NCI-H510A treated with DMSO at 0.1 percent for 48 hours (cell line): ENCODE measurements at places on chromosomes 6 and 20.

GRCh38 chr6:92404281-92404680 is 1015.1 kb downstream of the EPHA7 start:
- no peak for DNase-seq

- DNase-seq = no peak
Observed at GRCh38 chr6:129778793-129779192, 68.8 kb upstream of the ARHGAP18 start.

DNA sequence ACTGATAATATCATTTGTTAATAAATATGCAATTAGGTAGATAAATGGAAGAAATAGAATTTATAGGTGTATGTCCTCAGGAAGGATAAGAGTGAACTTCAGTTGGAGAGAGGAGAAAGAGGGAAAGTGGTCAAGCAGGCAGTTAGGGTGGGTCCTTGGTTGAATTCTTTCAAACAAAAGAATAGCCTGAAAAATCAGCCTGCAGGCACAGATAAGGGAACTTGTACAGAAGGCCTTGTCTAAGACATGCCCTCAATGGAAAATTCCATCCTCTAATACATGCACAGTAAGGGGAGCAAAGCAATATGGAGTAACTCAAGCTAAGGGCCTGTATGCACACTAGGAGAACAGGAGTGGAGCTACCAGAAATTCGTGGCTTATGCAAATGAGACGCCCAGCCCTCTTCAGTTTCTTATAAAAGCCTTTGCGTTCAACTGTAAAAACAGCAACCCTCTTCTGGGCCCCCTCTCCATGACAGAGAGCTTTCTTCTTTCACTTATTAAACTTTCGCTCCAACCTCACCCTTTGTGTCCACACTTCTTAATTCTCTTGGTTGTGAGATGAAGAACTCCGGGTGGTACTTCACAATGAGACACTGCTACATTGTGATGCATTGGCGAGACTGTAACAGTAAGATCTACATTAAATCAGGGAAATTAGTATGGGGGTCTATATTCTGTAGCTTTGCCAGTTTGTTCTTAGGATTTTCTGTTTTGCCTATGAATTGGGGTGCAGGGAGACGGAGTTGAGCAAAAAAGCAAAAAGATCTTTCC is 147.0 kb downstream of the HS3ST5 start:
- no peak for DNase-seq

DNA sequence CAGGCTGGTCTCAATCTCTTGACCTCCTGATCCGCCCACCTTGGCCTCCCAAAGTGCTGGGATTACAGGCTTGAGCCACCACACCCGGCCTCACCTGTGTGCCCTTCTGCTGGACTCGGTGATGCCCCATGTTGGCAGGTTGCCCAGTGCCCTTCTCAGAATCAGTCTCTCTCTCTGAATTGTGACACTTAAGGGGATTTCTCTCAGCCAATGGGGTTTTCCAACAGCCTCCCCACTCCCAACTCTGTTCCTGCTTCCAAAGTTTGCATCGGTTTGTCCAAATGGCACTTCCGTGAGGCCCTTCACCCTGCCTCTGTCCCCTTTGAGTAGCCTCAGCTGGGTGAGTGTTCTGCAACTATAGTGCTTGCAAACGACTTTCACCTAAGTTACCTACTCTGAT is 3.1 kb upstream of the MRPS10 start:
- no peak for DNase-seq

GRCh38 chr6:30162265-30163089 is 869 bp upstream of the TRIM15 start:
- DNase-seq = no peak

GRCh38 chr20:35463455-35464300 is 8.3 kb downstream of the CEP250 start:
- peak; percentile 88 for DNase-seq

GRCh38 chr6:97067045-97067444 is 142.5 kb downstream of the KLHL32 start:
- no peak for DNase-seq

- DNase-seq = no peak
Observed at GRCh38 chr6:11437824-11438459, 99.6 kb upstream of the TMEM170B start.

- no peak for DNase-seq
Observed at GRCh38 chr20:38216746-38217595, 43.6 kb downstream of the KIAA1755 start.

DNA sequence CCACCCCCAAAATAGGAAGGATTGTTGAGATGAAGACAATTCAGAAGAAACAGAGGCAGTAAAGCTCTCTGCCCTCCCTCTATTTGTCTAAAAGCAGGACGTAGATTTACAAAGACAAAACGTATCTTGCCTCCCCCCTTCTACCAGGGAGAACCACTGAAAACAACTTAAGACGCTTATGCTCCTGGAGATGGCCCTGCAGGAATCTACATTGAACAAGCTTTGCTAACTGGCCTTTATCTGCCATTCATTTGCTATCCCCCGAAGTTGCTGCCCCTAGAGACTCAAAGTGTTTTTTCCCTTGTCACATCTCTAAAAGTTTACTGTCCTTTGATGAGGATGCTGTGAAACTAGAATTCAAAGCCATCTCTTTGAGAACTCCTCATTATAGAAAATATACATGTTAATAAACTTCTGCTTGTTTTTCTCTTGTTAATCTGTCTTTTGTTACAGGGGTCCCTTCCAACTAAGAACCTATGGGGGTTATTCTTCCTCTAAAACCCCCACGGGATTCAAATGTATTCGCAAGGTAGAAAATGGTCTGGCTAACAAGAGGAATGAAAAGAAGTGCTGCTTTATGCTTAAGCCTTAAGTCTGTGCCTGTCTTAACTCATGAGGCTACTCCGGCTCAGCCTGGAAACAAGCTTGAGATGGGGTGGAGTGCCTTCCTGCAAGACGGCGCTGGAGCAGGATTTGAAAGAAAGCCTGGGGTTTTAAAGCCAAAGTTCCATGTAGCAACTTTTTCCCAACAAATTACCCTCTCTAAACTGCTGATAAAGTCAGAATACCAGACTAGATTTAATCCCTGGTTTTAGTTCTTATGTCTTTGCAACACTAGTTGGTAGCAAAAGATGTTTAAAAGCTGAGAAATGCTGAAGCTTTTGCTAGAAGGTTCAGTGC is 88.0 kb downstream of the CLIC5 start:
- no peak for DNase-seq

GRCh38 chr6:158781692-158782373 is 37.3 kb downstream of the EZR start:
- no peak for DNase-seq

DNA sequence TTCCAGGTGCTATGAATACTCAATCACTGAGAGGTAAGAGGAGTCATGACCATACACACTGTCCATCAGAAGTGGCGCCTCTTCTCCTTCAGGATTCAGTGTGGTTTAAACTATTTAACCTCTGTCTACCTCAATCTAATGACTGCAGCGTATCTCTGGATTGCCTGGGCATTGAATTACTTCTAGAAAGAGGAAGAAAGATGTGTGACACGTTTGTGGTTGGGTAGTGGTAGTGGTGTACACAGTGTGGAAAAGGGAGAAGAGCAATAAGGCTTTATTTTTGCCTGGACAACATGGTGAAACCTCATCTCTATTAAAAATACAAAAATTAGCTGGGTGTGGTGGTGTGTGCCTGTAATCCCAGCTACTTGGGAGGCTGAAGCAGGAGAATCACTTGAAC is 38.0 kb upstream of the ECHDC1 start:
- DNase-seq = no peak
